ENCODE measurements at places on chromosomes 16 and 17. TPM values are rescaled to one million over a fixed set of nuclear protein-coding genes. Genes with fewer than 3 reads are reported as not detected.
A peak's percentile ranks its signal among the peaks of the same experiment; 100 is the strongest.

CALB2 gene
- not detected for total RNA-seq

AGRP gene
- not detected for total RNA-seq

DNA sequence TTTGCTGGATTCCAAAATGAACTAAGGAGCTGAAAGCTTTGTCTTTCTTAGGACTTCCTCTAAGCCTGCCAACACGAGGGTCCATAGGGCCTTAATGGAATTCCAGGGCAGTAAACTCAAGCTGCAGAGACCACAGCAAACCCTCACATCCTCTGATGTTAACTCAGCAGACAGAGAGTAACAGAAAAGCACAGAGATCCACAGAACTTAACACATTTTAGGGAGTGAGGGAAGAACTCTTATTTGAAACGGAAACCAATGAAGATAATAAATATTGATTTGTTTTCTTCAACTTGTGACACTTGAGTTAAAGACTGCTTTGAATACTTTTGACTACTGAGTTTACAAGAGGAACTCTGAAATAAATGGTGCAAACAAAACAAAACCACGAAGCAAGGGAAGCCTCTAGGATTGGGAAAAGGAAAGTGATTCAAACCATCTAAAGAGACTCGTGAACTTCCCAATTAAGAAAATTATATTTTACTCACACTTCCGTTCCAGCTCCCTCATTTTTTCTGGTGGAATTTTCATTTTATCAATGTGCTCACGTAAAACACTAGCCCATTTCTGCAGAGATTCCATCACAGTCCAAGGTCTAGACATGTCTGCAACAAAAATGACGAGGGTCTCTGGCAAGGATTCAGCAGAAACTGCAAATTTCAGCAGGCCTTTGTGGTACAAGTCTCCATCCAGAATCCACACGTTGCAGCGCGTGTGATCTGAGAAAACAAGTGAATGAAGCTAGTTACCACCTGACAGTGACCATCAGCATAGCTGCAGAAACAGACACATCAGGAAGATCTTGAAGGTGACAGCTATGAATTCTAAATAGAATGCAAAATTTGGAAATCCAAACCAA, 9.2 kb downstream of the DYNC1LI2 start:
- peak overlapping the region; percentile 31 for H3K27ac ChIP-seq
- H3K27me3 ChIP-seq: no peaks in the 10 kb centered on the region
- no peak overlapping the region for H3K4me3 ChIP-seq
- DNase-seq: no peak
- peaks cover 2% of the 10 kb centered on the region for H3K4me1 ChIP-seq

DNA sequence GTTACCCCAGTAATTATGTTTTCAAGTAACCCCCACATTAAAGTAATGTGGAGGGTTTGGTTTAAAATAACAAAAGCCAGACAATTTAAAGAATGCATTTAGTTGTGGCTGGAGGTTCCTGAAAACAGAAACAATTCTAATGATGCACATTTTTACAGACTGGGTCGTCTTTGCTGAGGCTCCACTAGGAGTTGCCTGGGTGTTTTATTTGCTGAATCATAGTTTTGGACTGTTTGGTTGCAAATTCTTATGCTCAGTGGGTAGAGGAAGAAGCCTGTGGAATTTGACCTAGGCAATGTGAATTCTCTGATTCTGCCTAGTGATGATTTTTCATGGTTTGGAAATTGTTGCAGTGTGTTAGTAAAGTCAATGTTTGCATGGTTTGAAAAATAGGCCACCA, 16.3 kb downstream of the SHISA9 start:
- H3K27me3 ChIP-seq: no peaks in the 10 kb centered on the region
- no peak overlapping the region for H3K4me3 ChIP-seq
- no peak for DNase-seq

CDRT15 gene
- not detected for total RNA-seq

DNA sequence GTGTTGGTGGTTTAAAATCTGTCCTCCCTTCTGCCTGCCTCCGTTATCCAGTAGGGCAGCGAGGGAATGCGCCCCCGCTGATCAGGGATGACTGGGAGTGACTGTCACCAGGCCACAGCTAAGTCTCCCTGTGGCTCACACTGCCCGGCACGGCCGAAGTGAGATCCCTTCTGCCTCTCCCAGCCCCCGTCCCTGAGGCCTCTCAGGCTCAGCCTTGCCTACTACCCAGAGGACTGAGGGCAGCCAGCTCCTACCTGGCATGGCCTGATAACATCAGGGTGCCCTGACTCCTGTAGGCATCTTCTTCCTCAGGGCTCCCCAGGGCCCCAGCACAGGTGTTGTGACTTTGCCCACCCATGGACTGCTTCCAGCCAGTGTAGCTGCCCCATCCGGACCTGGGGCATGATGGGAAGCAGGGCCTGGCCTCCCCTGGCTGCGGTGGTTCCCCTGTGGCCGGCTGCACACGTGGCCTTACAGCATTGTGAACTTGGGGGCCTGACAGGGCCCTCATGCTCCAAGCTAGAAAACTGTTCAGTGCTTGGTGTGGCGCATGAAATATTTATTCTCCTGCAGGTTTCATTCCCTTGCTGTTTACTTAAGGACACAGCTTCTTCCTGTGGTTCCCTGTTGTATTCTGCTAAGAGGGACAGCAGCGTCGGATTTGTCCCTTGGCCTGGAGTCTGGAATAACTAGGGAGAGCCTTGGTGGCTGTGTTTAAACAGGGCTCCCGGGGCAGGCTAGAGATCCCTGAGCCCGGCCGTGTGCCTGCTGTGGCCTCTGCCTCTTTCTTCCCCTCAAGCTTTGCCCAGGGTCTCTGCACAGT, 30.0 kb downstream of the GINS2 start:
- no peaks in the 10 kb centered on the region for H3K36me3 ChIP-seq
- DNase-seq: no peak
- H3K27me3 ChIP-seq: no peaks in the 10 kb centered on the region
- H3K27ac ChIP-seq: no peak overlapping the region
- peaks cover 27% of the 10 kb centered on the region for H3K4me1 ChIP-seq
- no peak overlapping the region for H3K4me3 ChIP-seq

MEIOC gene
- 15.1 TPM for total RNA-seq

GPR139 gene
- not detected for total RNA-seq

DNA sequence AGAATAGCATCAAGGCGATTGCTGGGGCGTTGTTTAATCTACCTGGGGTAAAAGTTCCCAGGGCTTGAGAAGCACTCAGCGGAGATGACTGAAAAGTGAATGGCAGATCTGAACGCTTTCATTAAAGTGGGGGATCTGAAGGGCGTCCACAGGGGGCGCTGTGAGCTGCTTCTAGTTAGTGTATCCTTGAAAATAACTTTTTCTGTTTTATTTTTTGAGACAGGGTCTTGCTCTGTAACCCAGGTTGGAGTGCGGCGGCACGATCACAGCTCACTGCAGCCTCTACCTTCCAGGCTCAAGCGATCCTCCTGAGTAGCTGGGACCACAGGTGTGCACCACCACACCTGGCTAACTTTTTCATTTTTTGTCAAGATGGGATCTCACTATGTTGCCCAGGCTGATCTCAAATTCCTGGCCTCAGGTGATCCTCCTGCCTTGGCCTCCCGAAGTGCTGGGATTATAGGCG, 360.4 kb downstream of the SEC14L1 start:
- H3K4me1 ChIP-seq: peaks cover 6% of the 10 kb centered on the region
- no peak overlapping the region for H3K4me3 ChIP-seq
- H3K36me3 ChIP-seq: no peaks in the 10 kb centered on the region
- H3K27me3 ChIP-seq: no peaks in the 10 kb centered on the region
- peak; percentile 54 for DNase-seq

DNA sequence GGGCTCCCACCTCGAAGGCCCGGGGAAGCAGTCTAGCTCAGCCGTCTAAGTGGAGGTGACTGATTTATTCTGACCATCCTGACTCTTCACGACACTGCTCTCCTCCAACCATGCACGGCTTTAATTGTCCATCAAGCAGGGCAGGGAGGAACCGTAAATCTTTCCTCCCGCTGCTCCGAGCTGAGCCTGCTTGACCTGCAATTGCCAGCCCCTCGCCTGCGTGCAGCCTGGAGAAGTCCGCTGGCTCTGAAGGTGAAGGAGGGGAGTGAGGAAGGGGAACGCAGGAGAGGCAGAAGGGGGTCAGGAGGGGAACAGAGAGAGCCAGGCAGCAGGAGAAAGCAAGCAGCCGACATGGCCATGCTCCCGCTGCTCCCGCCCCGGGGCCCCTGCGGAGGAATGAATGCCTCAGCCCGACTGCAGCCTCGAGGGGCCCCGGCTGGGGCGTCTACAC, 10.1 kb downstream of the RBFOX3 start:
- H3K27ac ChIP-seq: no peak overlapping the region
- peaks cover 10% of the 10 kb centered on the region for H3K4me1 ChIP-seq
- H3K36me3 ChIP-seq: no peaks in the 10 kb centered on the region
- H3K27me3 ChIP-seq: peaks cover 43% of the 10 kb centered on the region
- H3K4me3 ChIP-seq: no peak overlapping the region
- peak; percentile 34 for DNase-seq

TBC1D3E gene
- total RNA-seq: not detected

DNA sequence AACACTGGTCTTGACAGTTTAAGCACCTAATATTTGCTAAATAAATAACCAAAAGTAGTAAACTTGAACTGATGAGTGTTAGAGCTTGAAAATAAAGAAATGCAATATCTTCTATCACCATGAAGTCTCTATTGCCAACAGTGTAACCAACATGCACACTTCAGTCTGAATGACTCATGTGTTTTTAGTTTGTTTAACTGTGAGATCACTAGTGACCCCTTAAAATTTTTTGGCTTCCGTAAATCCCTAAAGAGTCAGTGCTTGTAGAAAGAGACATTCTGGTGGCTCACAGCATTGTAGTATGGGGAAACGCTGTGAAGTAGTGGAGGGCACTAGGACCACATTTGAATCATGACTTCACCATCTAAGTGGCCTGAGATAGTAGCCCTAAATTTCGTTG, 341.1 kb downstream of the PMP22 start:
- peaks cover 29% of the 10 kb centered on the region for H3K4me1 ChIP-seq
- no peak overlapping the region for H3K4me3 ChIP-seq
- peaks cover 10% of the 10 kb centered on the region for H3K36me3 ChIP-seq
- H3K27ac ChIP-seq: no peak overlapping the region
- no peaks in the 10 kb centered on the region for H3K27me3 ChIP-seq
- no peak for DNase-seq

ITGAD gene
- total RNA-seq: not detected

DNA sequence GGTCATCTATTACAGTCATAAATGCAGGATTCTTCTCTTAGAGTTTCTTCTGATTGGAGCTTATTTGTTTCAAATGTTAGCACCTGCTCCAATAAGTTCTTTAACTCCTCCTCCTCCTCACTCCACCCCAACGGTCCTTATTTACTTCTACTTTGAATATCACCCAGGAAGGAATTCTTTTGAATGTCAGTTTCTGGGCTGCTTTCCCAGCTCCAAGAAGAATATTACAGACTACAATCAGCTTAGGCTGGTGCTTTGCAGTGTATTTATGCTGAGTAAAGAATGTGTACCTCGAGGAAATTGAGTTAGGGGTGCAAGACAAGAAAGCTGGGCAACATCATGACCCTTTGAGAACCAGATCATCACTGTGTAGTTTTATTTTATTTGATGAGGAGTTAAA, 30.8 kb downstream of the MAP3K3 start:
- H3K4me1 ChIP-seq: peaks cover under 1% of the 10 kb centered on the region
- no peak overlapping the region for H3K4me3 ChIP-seq
- no peak for DNase-seq
- H3K36me3 ChIP-seq: no peaks in the 10 kb centered on the region

- H3K36me3 ChIP-seq: no peaks in the 10 kb centered on the region
- H3K4me3 ChIP-seq: no peak overlapping the region
- no peak for DNase-seq
- no peaks in the 10 kb centered on the region for H3K4me1 ChIP-seq
- H3K27me3 ChIP-seq: peaks cover 4% of the 10 kb centered on the region
Measured at GRCh38 chr17:50337956-50338355, 8.0 kb upstream of the XYLT2 start.

DNA sequence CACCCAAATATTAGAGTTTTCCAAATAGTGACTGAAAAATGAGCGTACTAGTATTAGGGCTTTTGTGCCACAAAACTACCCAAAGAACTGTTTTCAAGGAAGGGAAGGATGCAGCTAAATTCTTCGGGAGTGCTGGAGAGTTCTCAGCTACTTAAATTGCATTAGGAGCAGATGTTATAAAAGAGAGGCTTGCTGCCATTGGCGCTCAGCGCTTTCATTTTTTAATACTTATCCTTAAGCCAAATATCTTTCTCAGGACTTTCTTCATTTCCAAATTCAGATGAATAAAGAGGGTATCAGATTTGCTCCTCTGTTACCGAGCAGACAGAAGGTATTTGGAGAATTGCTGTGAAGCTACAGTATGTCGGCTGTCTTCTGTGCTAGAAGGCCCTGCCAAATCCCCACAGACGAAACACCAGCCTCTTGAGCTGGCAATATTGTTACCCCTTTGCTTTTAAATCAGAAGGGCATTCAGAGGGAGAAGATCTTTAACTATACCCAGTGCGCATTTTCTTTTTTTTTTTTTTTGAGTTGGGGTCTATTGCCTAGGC, 47.2 kb upstream of the CLEC18A start:
- H3K36me3 ChIP-seq: no peaks in the 10 kb centered on the region
- no peak for DNase-seq
- no peaks in the 10 kb centered on the region for H3K27me3 ChIP-seq
- no peaks in the 10 kb centered on the region for H3K4me1 ChIP-seq
- no peak overlapping the region for H3K27ac ChIP-seq
- H3K4me3 ChIP-seq: no peak overlapping the region
